ENCODE measurements at places on chromosomes 2 and 18. TPM values are rescaled to one million over a fixed set of nuclear protein-coding genes. Genes with fewer than 3 reads are reported as not detected.

DNA sequence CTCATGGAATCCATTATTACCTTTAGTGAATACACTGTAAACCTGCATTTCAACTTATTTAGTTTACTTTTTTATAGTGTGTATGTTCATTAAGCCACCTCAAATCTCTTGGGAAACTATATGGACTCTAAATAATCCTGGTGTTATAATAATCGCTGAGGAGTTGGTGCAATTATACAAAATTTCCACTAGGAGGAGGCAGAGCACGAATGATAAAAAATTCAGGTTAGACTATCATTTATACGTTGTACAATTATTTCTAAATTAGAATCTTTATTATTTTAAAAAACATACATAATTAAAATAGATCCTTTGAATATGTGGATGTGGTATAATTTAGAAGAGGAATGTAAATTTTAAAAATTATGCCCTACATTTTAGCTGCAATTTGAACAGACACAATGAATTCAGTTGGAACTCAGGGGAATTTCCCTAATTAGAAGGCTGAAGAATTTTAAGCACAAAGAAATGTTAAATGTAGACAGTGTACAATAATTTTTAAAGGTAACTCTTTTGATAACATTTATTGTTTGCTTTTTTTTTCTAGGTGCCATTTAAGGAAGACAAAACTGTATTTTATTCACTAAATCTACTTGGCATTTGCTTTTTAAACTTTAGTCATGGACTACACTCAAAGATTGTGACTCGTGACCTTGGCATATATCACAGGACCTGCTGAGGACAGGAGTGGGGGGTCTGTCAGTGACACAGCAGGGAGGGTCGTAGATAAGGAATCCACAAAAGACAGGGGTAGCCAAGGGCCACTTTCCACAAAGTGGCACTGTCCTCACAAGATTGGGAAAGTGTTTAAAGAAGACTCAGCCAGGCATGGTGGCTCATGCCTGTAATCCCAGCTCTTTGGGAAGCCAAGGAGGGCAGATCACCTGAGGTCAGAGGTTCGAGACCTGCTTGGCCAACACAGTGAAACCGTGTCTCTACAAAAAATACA, 45.5 kb downstream of the RAB12 start:
- DNase-seq, result no peak

DNA sequence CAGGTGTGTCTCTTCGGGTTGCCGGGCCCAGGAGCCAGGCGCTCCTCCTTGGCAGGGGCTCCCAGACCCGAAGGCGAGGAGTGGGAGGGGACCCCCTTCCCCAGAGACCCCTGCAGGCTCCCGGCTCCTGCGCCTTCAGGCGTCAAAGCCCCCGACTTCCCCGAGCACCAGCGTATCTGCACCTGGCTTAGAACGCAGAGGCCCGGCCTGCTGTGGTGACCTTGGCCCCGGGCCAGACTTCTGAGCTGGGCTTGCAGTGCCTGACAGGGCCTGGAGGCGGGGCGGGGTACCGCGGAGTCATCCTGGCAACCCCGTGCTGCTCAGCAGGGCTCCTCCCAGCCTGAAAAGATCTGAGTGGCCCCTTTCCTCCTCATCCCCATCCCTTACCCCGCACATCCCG, 27.0 kb downstream of the SKA1 start:
- DNase-seq, result peak; percentile 73

DNA sequence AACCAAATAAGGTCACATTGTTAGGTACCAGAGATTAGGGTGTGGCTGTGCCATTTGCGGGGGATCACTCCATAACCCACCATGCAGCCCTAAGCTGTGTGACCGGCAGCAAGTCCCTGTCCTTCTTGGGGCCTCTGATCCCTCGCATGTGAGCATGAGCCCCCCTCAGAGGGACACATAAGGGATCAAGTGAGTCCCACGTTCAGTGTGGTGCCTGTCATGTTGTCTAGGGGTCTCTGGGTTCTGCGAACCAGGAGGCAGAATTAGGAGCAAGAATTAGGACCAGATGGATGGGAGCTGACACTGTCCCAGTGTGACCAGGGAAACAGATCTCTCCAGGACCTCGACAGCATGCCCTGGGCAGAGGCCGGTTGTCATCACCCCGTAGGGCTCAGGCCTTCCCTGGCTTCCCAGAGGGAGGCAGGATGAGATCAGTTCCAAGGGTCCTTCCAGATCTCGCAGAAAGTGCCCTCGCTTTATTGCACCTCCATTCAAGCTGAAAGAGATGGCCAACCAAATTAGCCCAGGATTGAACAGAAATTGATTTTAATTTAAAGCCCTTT, 113.2 kb upstream of the OTOS start:
- DNase-seq, result no peak

GRCh38 chr2:69491864-69492263, 54.6 kb upstream of the NFU1 start:
- no peak for DNase-seq

- no peak for DNase-seq
Observed at GRCh38 chr2:67311536-67311935, 85.6 kb upstream of the ETAA1 start.

DNA sequence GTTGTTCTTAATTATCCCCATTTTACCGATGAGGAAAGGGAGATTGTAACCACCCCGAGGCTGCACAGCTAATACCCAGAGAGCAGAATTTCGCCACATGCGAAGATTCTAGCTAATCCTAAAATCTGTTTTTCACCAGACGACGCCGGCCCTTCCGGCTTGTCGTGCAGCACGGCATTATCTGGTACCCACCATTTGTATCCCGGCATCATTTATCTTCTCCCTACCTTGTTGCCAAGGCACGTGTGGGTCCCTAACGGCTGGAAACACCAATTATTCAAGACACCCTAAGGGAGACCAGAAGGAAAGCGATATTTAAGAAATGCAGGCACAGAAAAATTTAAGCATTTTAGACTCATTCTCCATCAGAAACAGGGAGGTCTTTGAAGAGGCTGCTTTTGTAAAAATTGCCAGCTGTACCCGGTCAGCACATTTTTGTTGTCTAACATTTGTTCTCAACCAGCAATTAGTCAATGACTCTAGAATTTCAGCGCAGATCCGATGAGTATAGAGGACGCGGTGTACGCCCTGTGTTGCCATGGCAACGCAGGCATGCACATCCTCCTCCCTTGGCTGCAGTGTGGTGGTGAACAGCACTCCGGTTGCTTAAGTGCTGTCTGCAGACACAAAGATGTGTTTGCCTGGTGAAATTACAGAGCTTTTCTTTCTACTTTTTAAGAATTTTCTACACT, 111.6 kb downstream of the AGAP1 start:
- DNase-seq, result peak; percentile 87

GRCh38 chr2:85259879-85260278, 67.9 kb downstream of the TGOLN2 start:
- no peak for DNase-seq

- no peak for DNase-seq
Observed at GRCh38 chr2:37471994-37472393, 127.6 kb downstream of the QPCT start.

DNA sequence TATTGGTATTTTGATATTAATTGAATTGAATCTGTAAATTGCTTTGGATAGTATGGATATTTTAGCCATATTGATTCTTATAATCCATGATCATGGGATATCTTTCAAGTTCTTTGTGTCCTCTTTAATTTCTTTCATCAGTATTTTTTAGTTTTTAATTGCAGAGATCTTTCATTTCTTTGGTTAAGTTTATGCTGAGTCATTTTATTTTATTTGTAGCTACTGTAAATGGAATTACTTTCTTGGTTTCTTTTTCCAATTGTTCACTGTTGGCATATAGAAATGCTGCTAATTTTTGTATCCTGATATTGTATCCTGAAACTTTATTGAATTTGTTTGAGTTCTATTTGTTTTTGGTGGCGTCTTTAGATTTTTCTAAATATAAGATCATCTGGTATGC, 79.5 kb upstream of the DSEL start:
- no peak for DNase-seq

- no peak for DNase-seq
Observed at GRCh38 chr18:46412916-46413315, 244.1 kb downstream of the LOXHD1 start.

DNA sequence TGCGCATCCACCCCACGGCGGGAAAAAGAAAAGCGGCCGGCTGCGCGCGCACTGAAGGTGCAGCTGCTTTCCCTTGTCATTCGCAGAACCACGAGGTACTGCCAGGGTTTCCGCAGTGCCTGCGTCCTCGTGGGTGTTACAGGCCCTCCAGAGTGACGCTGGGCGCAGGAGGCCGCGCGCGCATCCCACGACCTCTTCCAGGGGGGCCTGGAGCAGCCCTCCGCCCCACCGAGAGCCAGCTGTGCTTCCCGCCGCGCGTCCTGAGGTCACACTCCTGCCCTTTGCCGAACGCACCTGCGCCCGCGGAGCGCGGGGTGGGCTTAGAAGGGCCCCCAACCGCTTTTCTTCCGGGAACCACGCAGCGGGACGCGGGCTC, 378 bp upstream of the IAH1 start:
- DNase-seq, result peak; percentile 69

DNA sequence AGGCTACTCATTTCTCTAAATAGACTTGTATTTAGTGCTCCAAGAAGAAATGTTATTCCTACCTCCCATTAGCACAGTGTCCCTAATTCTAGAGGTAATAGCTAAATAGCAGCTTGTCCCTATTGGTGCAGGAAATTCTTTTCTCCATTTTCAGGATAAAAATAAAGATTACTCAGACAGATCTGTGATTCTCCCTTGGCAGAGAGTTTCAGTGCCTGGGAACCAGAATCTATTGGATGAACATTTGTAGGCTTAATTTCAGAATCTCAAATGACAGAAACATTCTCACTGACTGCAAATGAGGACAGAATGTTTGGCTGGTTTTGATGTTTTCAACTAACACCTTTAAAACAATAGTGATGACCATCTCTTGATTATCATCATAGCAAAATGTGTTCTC, 33.3 kb upstream of the LGALSL start:
- DNase-seq, result no peak

DNA sequence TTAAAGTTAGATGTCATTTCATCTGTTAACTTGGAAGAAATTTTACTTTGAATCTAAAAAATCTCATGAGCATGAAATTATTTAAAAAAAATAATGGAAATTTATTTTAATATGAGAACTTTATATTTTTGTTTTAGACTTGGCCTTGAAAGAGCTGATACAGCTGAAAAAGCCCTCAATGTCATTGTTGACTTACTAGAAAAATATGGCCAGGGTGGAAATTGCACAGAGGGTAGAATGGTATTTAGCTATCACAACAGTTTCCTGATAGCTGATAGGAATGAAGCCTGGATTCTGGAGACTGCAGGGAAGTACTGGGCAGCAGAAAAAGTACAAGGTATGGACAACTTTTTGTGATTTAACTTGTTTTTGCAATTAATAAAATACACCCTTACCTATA, 5.3 kb downstream of the SCRN3 start:
- no peak for DNase-seq

DNA sequence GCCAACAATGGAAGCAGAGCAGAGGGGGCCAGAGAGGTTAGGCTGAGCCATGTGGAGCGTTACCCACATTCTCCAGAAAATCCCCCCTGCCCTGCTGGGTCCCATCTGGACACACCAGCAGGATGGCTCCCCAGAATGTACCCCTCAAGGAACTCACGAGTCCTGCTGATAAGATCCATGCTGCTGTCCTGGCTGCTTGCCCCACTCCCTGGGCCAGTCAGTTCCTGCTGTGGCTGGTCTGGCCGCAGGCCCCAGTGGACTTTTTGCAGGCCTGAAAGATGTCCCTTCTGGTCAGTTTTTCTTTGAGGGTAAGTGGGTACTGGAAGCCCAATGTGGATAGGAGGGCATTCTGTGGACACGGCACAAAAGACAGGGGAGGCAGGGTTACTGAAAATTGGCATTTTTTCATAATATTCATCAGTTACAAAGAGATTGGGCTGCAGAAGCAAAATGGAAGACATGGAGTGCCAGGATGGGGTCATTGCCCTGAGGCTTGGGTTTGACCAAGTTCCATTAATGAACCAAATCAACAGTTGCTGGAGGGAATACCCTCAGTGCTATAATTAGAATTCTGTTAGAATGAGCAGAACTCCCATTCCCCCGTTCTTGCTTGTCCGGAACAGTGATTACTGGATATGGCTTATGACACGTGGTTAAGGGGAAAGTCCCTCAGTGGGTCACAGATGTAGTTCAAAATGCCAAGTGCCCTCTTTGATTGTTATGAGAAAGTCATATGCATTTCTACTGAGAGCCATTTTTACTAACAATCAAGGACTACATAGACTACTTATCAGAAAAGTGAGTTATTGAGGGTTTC, 38.7 kb downstream of the SLC4A5 start:
- DNase-seq, result no peak

The TUBB8B gene
- total RNA-seq, result not detected

The CYP20A1 gene
- 10.4 TPM for total RNA-seq

The GALNT14 gene
- 0.45 TPM for total RNA-seq
